ENCODE measurements at places on chromosomes 4 and X.

DNA sequence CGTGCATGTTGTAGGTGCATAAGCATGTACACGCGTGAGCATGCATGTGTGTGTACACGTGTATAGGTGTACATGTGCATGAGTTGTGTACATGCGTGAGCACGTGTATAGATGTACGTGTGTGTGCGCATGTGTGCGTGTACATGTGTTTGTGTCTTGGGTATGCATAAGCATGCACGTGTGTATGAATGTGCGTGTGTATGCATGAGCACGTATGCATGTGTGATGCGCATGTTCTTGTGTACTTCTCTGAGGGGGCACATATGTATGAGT is 9.0 kb downstream of the NAT8L start:
- no peak for DNase-seq

DNA sequence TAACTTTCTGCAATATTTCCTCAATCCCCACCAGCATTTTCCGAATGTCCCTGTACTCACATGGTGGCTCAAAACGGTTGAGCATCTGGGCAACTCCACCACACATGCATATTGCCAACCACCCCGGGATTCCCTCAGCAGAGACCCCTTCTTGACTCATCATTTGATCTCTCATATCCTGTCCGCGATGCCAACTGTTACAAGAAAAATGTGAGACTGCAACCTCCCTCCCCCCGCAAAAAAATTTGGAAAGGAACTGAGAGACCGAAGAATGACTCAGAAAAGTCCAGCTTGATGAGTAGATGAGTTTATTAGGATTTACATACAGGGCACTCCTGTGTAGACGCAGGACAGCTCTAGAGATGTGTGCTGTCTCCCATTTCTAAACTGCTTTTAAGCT is 561.4 kb downstream of the ZIC3 start:
- no peak for DNase-seq

DNA sequence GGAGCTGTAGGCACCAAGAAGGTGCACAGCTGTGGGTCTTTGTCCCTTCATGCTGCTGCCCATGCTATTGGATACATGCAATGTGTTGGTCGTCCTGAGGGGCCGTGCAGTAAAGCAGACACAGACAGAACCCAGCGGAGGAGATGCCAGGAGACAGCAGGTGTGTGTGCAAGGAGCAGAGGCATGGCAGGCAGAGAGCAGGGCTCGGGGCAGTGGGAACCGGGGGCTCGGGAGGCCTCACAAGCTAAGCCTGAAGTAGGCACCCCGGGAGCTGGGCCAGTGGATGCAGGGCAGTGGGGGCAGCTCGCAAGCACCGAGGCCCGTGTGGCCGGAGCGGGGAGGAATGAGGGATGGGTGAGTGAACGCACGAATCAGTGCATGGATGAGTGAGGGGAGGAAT is 13.2 kb downstream of the HTRA3 start:
- DNase-seq = no peak

DNA sequence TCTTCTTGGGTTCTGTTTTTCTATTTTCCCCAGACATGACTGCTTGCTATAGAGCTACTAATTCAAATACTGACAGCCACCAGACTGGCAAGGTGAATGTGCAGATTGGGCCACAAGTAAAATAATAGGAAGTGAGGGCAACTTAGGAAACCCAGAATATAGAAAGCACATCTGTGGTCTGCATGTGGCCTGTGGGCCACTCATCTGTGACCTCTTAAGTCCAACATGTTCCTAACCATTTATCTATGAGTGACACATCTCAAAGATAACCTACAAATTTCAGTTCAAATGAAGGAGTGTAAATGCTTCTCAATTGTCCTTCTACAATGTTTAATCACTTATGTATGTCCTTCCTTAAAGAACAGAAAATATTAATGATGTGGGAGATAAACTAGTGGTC is 128.9 kb downstream of the REELD1 start:
- no peak for DNase-seq

GRCh38 chr4:89752932-89753598 is 83.9 kb downstream of the SNCA start:
- DNase-seq = no peak

GRCh38 chr4:7917669-7918068 is 22.0 kb downstream of the AFAP1 start:
- DNase-seq = no peak

DNA sequence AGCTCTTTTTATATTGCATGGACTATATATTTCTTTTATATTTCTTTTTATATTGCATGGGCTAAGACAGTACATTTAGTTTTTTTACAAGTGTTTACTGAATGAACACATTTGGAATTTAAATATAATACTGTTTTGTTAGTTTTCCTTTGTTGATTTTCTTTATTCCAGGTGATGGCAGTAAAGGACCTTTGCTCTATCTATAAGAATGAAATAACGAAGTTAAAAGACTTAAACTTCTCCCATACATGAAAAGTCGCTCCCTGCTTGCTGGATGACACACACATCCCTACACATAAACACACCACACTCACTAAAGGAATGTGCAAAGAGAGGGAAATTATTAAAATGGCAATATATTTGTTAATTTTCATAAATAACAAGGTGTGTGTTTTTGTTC is 102.5 kb upstream of the ANXA10 start:
- DNase-seq = no peak

DNA sequence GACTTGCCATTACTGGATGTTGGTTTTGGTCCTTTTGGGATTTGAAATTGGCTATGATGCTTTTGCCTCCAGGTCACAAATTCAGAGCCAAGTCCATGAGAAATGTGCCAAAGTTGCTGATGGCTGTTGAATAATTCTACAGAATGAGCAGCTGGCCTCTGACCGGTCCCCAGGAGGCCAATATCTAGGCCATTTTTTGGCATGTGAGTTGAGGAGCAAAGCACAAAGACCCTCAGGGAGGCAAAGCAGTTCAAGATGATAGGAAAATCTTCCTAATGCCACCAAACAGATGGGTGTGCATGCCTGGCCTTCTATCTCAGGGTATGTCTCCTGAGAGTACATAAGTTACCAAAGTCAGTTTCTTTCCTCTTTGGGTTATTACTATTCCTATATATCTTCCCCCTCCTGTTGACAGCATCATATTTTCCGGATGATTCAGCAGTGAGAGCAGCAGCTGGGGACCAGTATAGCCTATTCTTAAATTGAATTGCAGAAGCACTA is 44.4 kb downstream of the SEL1L3 start:
- DNase-seq = no peak

- DNase-seq = no peak
Observed at GRCh38 chr4:88158038-88158488, 376 bp downstream of the ABCG2 start.

DNA sequence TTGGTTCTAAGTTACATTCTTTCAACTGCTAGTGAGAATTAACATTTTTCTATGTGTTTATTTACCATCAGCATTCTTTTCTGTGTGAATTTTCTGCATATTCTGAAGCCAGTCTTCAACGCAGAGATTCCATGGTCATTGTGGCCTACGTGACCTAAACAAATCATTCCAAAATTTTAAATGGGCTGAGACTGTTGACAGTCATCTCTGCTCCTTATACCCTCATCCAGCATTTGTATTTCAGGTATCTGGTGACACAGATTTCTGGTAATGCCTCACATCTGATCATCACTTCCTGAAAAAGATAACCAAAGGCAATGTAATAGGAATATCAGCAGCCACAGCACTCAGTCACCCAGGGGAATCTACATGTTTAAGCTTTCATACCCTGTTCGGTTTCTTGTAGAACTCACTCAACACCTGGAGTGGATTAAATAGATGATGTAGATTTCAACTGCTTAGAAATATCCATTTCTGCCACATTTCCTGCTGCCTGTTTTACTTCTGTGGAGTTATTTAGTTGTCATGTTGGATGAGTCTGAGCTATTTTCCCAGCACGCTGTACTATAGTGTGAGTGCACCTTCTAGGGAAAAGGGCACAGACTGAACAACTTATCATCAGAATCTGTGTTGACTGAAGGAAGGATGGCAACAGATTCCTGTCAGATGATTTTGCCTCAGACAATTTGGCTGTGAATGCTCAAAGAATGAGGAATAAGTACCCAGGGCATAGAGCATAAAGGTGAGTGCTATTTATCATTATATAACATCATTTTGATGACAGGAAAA is 73.0 kb upstream of the HPGD start:
- no peak for DNase-seq

GRCh38 chrX:39805825-39806224 is 291.9 kb downstream of the BCOR start:
- no peak for DNase-seq

DNA sequence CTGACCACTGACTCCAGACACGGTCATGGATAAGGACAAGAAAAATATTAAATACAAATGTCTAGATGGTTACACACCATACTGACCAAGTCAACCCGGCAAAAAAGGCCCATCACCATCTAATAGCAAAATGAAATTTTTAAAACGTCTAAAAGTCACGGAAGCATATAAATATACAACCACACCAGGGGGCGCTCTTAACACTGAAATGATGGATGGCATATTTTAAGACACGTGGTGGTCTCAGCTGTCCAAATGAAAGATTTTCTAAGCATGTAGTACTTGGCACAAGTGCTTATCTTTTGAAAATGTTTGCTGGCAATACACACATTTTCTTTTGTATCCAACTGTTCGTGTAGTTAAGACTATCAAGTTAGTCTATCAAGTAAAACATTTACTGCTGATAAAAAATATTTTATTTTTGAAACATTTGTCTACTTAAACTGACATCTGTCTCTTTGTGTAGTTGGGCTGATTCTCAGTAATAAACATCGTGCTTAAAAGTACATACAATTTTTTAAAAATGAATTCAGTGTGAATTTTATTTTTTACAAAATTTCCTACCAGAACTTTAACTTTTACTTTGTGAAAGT is 64.6 kb downstream of the COX7B2 start:
- DNase-seq = no peak

All from stimulated activated CD8-positive, alpha-beta memory T cell treated with anti-CD3 and anti-CD28 coated beads, Interleukin-7, amount 100 ng/mL, for 1 hour (primary cell).